ENCODE measurements at places on chromosomes 12 and 14.
A peak's percentile ranks its signal among the peaks of the same experiment; 100 is the strongest.

DNA sequence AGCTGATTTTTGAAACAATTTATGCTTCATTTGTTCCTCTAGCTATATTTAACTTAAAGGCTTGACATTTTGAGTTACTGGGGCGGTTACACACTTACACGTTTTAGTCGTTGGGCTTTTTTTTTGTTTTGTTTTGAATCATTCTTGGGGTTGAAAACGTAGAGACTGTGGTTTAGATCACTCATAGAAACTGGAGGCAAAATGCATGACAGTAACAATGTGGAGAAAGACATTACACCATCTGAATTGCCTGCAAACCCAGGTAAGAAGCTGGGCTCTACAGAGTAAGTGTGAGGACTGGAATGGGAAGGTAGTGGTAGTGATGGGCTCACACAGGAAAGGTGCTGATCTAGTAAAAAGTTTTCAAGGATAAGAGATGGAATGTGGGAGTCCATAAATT, at the start of gene CLEC2D:
TSS of gene CLEC2D (plus strand) at position 180 of the 400 bp plus-strand sequence. CDS start at position 202, 22 bp downstream.
- no peak for DNase-seq

GRCh38 chr12:97417568-97418218, 44.9 kb upstream of the RMST start:
- no peak for DNase-seq

- no peak for DNase-seq
Measured at GRCh38 chr14:77103951-77104350, 5.9 kb downstream of the CIPC start.

DNA sequence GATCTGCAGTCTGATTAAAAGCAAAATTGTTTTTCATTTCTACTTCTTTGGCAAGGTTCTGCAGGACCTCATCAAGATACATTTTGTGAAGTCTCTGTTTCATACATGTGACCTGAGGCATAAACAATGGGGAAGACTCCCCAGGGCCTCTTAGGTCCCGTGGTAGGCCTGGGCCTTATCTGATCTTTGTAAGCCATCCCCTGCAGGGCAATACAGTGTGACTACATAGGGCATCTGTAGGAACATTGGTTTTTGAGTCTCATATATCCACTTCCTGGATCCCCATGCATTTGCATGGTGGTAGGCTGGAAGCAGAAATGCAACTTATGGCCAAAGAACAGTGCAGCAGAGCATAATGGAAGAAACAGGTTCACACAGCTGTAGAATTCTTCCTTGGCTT, 6.0 kb downstream of the FAR2 start:
- DNase-seq, result peak; percentile 70

DNA sequence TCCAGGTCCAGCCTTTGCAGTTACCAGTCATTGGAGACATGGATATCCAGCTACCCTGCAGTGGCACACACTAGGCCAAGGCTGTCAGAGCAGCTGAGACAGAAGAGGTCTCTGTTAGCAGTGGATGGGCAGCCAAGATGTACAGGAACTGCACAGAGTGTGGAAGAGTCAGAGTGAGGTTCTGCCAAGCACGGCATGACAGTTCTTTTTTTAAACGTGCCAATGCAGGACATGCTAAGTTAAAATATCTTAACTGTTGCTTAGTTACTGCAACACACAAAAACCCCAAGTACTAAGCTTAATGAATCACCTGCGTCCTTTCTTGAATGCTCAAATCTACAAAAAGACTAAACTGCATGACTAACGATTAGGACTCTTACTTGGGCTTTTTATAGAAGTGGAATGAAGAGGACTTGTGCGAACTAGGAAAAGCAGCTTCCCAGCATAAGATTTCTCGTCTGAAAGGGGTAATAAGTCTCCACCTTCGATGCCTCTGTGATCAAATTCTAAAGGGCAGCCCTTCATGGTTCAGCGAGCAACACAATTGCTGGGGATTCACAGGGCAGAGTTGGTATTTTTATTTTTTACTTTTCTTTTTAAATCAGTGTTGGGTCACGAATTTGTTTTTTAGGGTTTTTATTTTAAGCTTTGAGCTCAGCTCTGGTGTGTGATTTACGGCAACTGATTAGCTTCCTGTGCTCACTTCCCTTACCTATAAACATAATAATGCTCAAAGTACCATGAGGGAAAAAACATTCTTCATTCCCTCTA, 20.6 kb downstream of the MAPK1IP1L start:
- DNase-seq, result no peak

GRCh38 chr12:98294051-98294805, 221.2 kb upstream of the TMPO start:
- no peak for DNase-seq

- peak; percentile 90 for DNase-seq
Measured at GRCh38 chr14:24365600-24366412, 2.2 kb upstream of the NFATC4 start.

- peak; percentile 13 for DNase-seq
Measured at GRCh38 chr14:35438910-35439713, 34.6 kb upstream of the NFKBIA start.

GRCh38 chr14:79834868-79835267, 376.4 kb downstream of the DIO2 start:
- no peak for DNase-seq

DNA sequence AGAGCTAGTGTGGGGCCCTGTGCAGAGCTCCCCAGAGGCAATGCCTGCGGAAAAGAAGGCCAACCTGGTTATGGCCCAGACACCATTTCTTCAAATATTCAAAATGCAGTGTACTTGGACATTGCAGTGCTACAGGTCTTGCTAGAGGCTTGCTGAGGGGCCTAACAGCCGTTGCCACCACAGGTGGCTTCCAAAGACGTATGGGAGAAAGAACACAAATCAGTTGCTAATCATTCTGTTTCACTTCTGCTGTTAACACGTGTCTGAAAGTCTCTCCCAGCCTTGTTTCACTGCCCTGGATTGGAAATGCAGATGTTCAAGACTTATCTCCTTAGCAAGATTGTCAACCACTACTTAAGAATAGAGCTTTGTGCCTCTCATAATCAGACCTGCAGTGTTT, 925.9 kb downstream of the GALC start:
- DNase-seq, result no peak

- DNase-seq, result no peak
Measured at GRCh38 chr14:59595071-59595470, 18.5 kb upstream of the CCDC175 start.

DNA sequence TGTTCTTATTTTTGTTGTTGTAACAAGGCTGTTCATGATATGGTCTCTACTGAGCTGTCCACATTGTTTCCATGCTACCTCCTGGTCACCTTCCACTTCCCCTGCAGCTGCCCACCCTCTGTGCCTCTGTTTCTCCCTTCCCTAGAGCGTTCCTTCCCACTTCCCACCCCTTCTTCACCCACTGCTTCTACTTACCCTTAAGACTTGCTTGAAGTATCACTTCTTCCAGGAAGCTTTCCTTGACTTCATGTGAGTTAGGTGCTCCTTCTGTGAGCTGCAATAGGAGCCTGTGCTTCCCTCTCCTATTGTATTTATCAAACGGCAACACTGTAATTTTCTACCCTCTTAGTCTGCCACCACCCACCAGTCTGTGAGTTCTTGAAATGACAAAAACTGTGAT, 286.8 kb upstream of the AMIGO2 start:
- DNase-seq, result no peak

- no peak for DNase-seq
Measured at GRCh38 chr14:77104393-77104792, 6.3 kb downstream of the CIPC start.

GRCh38 chr12:116892349-116893140, 11.3 kb upstream of the HRK start:
- DNase-seq, result no peak

DNA sequence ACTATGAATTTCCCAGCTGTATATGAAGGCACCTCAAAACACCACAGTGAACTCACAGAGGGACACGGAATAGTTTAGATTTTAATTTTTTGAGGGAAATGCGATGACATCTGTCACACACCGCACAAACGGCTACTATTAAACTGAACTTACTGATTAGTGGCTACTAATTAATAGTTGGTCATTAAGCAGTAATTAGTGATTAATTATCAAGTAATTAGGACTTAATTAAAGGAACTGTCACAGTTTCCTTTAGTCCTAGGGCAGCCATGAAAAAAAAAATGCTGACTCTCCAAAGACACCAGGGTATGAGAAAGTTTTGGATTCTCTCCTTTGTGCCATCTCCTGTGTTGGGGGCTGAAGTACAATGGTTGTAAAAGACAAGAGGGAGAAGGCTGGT, 2.9 kb downstream of the OAS1 start:
- DNase-seq, result no peak

- no peak for DNase-seq
Measured at GRCh38 chr12:3125674-3126073, 48.5 kb downstream of the TSPAN9 start.

DNA sequence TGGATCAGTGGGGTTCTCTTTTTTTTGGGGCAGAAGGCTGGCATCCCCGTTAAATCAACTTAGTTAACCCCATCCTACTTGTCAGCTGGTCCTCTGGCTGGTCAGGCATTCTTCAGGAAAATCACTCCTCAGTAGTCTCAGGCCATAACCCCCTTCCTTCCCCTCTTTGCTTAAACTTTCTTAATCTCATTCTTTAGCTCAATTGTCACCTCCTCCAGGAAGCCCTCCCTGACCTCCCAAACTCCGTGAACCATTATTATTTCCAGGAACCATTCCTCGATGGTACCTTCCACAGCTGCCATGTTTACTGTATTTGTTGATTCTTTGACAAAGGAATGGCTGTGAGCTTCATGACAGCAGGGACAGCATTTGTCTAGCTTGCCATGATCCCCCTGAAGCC, 72.5 kb upstream of the FBXO21 start:
- DNase-seq, result no peak

GRCh38 chr14:44414646-44415045, 92.4 kb downstream of the FSCB start:
- no peak for DNase-seq

Measured in hematopoietic multipotent progenitor cell treated with erythropoietin and hydrocortisone succinate and interleukin-3 and kit ligand, for 8 days (in vitro differentiated cells).